ENCODE measurements at places on chromosomes 7 and 10.

GRCh38 chr7:132436121-132436520 lies 140.1 kb downstream of the PLXNA4 start:
- no peak for DNase-seq

DNA sequence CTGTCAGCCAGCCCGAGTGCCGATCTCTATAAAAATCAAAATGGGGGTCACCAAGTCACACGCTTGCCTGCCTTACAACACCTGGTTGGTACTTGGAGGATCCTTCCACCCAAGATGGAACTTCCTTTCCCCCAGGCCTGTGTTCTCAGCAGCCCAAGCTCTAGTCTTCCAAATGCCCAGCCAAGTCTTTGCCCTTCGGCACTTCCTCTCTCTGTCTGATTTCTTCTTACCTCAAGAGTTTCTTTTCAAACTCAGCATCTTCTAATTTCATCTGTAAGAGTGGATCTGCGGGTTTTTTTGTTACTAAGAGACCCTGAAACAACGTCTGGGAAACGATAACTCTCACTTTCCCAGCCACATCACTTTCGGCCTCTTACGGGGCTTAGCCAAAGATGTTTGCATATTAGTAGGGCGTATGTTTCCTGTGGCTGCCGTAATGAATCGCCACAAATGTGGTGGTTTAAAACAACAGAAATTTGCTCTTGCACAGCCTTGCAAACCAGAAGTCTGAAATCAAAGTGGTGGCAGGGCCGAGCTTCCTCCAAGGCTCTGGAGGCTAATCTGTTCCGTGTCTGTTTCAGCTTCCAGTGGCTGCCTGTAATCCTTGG lies 219.9 kb downstream of the TCF7L2 start:
- DNase-seq = no peak

DNA sequence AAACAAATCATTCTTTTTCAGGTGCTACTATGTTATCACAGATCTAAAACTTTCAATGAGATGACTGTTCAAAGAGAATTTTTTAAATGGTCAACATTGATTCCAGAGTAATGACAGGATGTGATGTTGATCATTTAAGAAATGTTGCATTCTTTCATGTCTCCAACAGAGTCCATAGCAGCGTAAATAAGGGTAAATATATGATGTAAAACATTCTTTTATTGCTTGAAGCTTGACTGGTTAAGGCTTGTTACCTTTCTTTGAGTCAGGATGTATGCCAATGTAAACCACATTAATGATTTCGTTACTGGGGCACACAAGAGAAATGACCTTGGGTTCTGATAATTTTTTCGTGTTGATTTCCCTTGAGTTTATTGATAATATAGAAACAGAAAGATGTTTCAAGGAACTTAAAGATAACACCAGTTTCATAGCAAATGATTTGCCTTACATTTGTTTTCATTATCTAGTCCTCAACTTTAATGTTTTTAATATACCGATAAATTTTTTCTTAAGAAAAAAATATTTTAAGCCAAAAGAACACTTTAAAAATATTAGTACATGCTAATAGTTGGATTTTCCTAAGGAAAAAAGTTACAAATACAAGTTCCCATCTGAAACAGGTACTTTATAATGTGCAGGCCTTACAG lies 3.5 kb downstream of the STK17A start:
- no peak for DNase-seq

GRCh38 chr10:28459453-28460144 lies 73.3 kb upstream of the WAC start:
- DNase-seq = no peak

DNA sequence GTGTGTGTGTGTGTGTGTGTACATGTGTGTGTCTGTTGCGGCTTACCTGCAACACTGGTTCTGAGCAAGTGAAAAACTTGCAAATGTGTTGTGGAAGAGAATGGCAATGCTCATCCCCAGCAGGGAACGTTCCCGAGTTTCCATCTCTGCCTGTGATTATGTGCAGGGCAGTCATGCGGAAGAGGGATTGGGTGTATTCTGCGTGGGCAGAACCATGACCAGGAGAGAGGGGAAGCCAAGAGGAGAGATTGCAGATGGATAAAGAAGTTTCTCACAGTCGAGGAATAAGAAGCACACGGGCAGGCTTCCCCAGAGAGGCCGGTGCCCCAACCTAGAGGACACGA lies 99.9 kb downstream of the CTBP2 start:
- no peak for DNase-seq

DNA sequence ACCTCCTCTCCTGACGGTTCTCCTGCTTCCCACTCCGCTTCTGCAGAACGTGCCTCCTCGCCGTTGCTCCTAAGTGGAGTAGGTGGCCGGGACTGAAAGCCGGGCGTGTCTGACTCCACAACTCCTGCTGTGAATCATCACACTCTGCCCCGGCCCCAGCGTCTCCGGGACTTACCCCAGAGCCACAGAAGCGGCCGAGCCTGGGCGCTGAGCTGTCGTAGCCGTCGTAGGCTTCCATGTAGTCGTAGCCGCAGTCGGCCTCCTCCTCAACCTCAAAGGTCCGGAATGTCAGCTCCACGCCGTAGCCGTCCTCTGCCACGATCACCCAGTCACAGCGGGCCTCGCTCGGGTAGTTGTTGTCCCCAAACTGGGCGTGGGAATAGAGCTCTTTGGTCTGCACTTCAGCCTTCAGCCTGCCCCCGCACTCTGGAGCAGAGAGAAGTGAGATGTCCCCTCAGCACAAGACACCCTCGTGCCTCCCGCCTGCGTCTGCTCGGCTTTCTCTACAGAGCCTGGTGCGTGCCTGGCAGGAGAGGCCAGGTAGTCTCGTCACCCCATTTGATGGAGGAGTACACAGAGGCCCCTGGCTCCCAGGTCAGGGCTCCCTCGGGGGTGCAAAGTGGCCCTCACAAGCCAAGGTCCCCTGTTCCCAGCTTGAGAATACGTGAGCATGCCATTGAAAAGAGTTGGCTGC lies 11.2 kb upstream of the OPALIN start:
- DNase-seq = no peak

GRCh38 chr10:43305876-43306275 lies 39.0 kb upstream of the RASGEF1A start:
- no peak for DNase-seq

- no peak for DNase-seq
Observed at GRCh38 chr10:29635711-29636144, 957 bp upstream of the SVIL start.

DNA sequence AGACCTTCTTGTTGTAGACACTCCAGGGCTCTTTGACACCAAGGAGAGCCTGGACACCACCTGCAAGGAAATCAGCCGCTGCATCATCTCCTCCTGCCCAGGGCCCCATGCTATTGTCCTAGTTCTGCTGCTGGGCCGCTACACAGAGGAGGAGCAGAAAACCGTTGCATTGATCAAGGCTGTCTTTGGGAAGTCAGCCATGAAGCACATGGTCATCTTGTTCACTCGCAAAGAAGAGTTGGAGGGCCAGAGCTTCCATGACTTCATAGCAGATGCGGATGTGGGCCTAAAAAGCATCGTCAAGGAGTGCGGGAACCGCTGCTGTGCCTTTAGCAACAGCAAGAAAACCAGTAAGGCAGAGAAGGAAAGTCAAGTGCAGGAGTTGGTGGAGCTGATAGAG lies 5.5 kb downstream of the GIMAP7 start:
- no peak for DNase-seq

- DNase-seq = no peak
Observed at GRCh38 chr10:23358357-23358756, 13.8 kb upstream of the C10orf67 start.

DNA sequence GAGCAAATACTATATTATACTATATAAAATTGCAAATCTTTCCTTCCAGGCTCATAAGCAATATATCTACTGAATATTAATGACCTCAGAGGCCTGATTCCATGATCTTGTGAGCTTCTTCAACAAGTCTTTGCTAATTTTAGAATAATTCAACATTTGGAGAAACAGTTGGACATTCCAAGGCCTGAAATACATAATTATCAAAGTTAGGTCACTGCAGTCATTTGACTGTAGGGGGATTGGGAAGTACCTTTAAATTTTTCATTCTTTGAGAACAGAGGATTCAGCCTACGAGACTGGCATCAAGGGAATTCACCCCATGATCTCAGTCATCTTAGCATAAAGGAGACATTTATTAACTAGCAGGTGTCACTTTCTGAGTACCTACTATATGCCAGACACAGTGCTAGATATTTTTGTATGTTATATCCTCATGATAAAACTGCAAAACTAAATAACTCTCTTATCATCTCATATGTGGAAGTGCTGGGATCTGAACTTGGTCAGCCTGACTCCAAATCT lies 85.4 kb downstream of the DOCK4 start:
- DNase-seq = no peak

DNA sequence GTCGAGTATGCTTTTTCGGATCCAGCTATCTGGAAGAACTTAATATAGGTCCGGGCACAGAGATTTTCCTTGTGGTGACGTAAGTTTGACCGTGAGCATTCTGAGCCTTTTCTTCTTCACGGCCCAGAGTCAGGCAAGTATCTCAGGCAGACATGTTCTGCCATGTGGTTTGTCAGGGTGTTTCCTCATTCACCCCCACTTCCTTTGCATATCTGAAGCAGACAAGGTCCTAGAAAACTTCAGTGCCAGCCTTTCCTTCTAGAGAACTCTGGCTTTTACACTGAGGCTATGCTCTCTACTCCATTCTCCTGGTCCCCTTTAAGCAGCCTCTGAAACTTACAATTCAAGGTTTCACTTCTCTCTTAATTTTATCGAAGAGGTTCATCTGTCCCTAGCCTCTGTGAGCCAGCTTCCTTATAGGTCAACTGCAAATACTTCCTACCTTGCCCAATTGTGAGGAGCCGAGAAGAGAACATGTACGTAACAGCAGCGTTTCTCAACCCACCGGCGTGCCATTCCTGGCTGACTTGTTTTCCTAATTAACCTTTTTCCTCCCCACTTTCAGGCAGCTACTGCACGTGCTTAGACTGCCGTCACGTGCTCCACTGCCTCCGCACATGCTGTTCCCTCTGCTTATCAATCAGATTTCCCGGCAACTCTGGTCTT lies 47.3 kb downstream of the CDCA7L start:
- no peak for DNase-seq

- DNase-seq = no peak
Observed at GRCh38 chr10:90381468-90381867, 476.4 kb downstream of the HTR7 start.

DNA sequence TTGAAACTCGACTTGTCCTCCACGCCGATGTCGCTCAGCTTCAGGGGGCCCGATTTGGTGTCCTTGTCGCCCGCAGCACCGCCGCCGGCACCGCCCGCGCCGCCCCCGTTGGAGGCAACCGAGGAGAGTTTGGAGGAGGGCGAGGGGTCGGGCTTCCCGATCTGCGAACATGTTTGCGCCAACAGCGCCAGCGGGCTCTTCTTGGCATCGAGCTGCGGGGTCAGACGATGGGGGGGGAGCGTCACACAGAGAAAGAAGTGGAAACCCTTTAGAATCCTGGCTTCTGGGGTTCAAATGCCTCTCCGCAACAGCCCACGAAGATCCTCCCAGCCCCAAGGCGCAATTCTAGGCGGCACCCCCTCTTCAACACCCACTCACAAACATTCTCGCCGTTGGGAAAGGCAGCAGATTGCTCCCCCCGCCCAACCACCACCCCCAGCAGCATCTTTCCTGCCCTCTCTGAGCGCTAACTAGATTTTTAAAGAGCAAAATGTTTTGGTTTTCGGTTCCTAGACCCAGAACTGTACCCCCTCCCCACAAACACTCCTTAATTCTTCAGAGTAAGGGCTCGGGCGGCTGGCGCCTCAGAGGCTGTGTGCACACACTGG lies 1.3 kb downstream of the ZNF503 start:
- DNase-seq = no peak

DNA sequence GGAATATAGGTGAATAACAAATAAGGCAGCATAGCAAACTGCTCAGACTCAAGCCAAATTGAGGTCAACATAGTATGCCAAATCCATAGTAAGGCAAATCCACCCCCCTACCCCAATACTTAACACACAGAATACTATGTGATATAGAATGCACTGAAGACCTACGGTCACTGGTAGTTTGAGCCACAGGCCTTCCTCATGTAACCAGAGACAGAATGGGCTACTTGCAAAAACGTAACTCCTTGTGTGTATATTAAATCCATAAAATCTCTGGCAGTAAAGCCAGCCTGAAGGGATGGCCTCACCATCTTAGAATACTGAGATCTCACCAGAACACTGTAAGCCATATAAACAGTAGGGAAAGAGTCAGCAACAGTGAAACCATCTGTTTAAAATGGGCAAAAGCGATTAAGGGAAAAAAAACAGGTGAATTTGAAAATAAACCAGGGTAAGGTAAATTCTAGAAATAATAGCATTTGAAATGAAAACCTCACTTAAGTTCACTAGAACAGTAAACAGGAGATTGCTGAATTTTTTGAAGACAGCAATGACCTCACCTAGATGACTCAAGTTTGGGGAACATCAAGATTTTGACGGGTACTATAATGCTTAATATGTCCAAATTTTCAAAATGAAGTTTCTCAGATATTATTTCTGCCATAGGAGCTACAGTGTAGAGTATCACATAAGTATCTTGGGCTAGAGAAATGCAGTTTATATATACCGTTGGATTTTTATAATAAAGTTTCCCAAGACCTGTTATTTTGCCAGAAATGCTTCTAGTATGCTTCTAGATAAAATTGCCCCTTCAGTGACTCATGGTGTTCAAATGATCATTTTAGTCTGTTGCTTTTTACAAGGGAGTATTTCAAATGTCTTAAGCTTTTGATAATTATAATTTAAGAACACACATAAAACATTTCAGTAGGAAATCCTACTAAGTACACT lies 13.9 kb downstream of the HNRNPA2B1 start:
- DNase-seq = no peak

GRCh38 chr7:33669251-33669670 lies 236.1 kb upstream of the BMPER start:
- no peak for DNase-seq

DNA sequence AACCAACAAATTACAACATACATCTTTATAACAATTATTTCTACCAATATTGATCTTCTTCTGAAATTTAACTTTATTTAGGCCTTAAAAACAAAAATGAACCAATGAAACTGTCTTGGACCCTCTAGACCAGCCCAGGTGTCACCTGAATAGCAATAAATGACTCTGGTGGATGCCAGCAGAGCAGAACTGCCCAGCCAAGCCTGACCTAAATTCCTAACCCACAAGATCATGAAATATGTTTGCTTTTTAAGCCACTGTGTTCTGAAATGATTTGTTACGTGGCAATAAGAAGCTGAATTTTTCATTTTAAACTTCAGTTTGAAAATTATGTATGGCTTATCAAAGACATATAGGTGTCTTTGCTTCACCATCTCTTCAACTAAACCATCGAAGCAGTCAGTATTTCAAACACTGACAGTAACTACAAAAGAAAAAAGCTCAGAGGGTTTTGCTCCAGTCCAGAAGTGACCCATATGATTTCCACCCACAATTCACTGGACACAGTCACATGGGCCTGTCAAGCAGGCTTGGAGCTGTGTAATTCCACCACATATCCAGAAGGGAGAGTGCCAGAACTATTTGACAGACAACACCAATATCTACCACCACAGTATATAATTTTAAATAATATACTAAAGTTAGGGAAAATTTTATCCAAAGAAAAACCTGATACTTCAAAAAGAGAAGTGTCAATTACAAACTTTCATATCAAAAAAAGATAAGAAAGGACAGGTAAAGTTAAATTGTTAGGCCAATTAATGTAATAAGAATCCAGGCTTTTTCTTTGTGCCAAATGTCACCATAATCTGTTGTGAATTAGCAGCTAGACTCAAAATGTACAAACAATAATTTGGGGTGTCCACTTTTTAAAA lies 94.5 kb downstream of the KMT2C start:
- no peak for DNase-seq

Measured in T follicular helper cell (primary cell).